Uterus (tissue), 4 donors: ENCODE measurements at places on chromosomes 6 and 20. TPM values are rescaled to one million over a fixed set of nuclear protein-coding genes. Genes with fewer than 3 reads are reported as not detected.

- no peaks in the 10 kb centered on the region for H3K27me3 ChIP-seq
- H3K27ac ChIP-seq = no peak overlapping the region
- no peak overlapping the region for H3K4me3 ChIP-seq
Measured at GRCh38 chr6:45645302-45645701, 267.6 kb upstream of the SUPT3H start.

DNA sequence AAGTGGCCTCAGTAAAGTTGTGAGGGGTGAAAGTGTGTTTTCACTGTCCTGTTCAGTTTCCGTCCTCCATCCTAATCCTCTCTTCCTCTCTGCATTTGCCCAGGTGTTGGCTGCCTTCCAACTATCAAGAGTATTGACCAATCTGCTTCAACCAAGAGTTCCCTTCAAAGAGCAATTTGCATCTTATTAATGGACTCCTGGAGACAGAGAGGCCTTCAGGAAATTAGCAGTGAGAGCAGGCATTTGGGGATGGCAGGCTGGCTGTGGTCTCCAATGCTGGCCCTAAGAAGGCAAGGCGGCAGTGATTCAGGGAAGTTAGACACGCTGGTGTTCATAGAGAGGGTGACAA lies 77.2 kb downstream of the GPR6 start:
- H3K4me3 ChIP-seq = no peak overlapping the region
- no peaks in the 10 kb centered on the region for H3K4me1 ChIP-seq
- no peaks in the 10 kb centered on the region for H3K36me3 ChIP-seq
- H3K27me3 ChIP-seq = no peaks in the 10 kb centered on the region
- no peak overlapping the region for H3K27ac ChIP-seq

GRCh38 chr6:148846778-148847761 lies 100.2 kb downstream of the UST start:
- no peak overlapping the region for H3K4me3 ChIP-seq
- H3K27me3 ChIP-seq = no peaks in the 10 kb centered on the region
- DNase-seq = peak; percentile 23
- H3K36me3 ChIP-seq = no peaks in the 10 kb centered on the region
- no peaks in the 10 kb centered on the region for H3K4me1 ChIP-seq
- H3K27ac ChIP-seq = peak overlapping the region; percentile 8

DNA sequence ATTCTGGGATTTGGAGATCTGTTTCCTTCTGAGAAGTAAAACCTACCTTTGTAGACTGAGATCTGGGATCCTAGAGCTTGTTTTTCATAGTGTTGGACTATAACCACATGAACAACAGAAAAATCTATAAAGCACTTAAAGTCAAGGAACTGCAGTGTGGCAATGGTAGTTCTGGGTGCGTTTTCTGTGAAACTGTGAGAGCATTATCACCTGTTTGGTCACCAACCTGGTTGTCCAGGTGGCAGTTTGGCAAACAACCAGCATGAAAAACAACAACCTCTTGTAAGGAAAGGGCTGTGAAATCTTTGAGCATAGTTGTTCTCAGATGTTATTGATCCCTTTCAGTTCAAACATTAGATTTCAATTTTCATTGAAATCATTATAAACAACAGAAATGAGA lies 215.8 kb upstream of the CITED2 start:
- no peak overlapping the region for H3K4me3 ChIP-seq
- no peaks in the 10 kb centered on the region for H3K36me3 ChIP-seq
- H3K27me3 ChIP-seq = no peaks in the 10 kb centered on the region
- peaks cover 3% of the 10 kb centered on the region for H3K4me1 ChIP-seq
- peak overlapping the region; percentile 35 for H3K27ac ChIP-seq

DNA sequence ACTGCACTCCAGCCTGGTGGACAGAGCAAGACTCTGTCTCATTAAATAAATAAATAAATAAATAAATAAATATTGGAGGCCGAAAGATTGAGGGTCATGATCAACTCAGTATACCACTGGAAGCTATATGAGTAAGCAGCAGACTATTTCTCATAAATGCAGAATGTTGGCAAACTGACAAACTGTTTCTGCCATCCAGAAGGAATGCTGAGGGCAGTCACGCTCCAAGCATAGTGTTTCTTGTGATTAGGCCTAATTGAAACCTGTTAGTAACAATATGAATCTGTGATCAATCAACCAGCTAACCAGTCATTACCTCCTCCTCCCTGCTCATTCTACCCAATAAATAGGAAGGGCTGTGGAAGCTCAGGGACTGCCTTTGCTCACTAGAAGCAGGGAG lies 15.2 kb upstream of the KCNK15 start:
- H3K36me3 ChIP-seq = no peaks in the 10 kb centered on the region
- H3K4me1 ChIP-seq = no peaks in the 10 kb centered on the region
- H3K27me3 ChIP-seq = no peaks in the 10 kb centered on the region
- H3K27ac ChIP-seq = no peak overlapping the region

GRCh38 chr6:2363211-2363610 lies 117.8 kb upstream of the GMDS start:
- H3K4me1 ChIP-seq = no peaks in the 10 kb centered on the region
- DNase-seq = no peak
- no peaks in the 10 kb centered on the region for H3K36me3 ChIP-seq
- H3K27me3 ChIP-seq = no peaks in the 10 kb centered on the region

GLP1R gene
- not detected for total RNA-seq

MYT1 gene
- not detected for total RNA-seq

NKAIN4 gene
- total RNA-seq = not detected

SLC4A11 gene
- 0.76 TPM for total RNA-seq

XKR7 gene
- 0.14 TPM for total RNA-seq
